Spinal cord (tissue), 10 donors: ENCODE measurements at places on chromosomes 11 and 22.

DNA sequence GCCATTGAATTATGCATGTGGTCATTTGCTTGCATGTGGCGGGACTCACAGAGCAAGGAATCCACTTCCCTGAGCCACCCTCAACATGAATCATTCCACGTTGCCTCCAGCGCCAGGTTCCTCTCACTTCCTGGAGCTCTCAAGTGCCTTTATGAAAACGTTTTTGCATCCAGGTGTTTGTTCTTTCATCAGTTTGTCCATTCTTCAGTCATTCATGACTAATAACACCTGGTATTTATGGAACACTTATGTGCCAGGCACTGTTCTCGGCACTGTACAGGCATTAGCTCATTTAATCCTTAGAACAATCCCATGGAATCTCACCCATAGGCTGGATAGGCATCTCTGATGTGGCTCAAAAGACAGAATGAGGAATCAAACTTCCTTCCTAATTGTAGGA, 256.1 kb upstream of the SYN3 start:
- no peak for DNase-seq

GRCh38 chr22:47854251-47854650, 1091.8 kb downstream of the TBC1D22A start:
- DNase-seq: no peak

- no peak for DNase-seq
Observed at GRCh38 chr11:72069200-72069599, 11.1 kb downstream of the NUMA1 start.

GRCh38 chr11:65588199-65589054, 7.2 kb downstream of the KCNK7 start:
- no peak for DNase-seq

- no peak for DNase-seq
Observed at GRCh38 chr11:8011981-8012444, 24.9 kb downstream of the EIF3F start.

DNA sequence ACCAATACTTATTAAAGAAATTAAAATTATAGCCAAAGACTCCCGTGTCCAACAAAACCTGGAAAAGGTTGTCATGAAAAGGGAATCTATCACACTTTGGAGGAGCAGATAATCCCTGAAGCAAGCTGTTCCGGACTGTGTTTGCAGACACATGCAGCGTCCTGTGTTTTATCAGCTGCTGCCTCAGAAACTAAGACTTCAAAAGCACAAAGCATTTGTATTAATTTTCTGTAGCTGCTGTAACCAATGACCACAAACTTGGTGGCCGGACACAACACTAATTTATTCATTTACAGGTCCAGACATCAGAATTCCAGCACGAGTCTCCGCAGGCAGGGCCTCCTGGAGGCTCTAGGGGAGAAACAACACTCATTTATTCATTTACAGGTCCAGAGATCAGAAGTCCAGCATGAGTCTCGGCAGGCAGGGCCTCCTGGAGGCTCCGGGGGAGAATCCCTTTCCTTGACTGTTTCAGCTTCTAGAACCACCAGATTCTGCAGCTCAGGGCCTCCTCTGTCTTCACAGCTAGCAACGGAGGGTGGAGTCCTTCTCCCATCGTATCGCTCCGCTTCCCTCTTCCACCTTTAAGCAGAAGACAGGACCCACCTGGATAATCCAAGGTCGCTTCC, 465.3 kb downstream of the BRD1 start:
- DNase-seq: no peak

GRCh38 chr11:100562128-100562527, 125.0 kb upstream of the ARHGAP42 start:
- no peak for DNase-seq

- no peak for DNase-seq
Observed at GRCh38 chr11:1671658-1672057, 25.3 kb upstream of the KRTAP5-6 start.

- no peak for DNase-seq
Observed at GRCh38 chr22:39567135-39567946, 3.2 kb upstream of the CACNA1I start.

DNA sequence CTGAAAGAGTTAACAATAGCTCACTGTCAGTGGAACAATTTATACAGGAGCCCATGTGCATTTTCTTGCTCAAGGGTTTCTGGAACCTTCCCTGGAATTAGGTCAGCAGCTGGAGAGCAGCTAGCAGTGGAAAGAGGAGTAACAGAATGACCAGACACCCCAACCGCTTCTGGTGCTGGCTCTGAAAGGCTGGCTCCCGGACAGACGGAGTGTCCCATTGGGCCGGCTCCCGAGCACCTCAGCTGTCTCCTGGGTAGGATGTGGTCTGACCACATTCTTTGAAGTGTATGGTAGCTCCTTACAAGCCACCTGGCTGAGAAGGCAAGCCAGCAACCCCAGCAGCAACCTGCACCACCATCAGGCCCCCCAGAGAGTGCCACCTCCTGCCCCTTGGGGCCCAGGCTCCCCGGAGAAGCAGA, 44.7 kb downstream of the ABTB2 start:
- DNase-seq: no peak

- no peak for DNase-seq
Observed at GRCh38 chr22:25216230-25216629, 3.2 kb upstream of the CRYBB2 start.

DNA sequence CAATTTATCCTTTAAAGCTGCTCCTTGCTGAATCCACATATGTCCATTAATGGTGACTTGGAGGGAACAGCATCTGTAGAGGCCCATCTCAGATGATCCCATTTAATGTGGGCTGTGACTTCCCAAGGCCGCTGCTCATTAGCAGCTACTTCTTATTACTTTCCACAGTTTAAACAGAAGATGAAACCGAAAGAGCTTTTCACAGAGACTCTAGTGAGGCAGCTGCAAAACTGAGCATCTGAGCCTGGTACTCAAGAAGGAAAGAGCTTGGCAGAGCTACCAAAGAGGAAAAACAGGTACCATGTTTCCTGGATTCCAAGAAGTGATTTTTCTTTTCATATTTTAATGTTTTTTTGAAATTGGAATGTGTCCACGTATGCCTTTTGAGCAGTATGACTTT, 110.5 kb upstream of the NARS2 start:
- DNase-seq: no peak

GRCh38 chr11:69135420-69136363, 20.0 kb upstream of the SMIM38 start:
- no peak for DNase-seq

DNA sequence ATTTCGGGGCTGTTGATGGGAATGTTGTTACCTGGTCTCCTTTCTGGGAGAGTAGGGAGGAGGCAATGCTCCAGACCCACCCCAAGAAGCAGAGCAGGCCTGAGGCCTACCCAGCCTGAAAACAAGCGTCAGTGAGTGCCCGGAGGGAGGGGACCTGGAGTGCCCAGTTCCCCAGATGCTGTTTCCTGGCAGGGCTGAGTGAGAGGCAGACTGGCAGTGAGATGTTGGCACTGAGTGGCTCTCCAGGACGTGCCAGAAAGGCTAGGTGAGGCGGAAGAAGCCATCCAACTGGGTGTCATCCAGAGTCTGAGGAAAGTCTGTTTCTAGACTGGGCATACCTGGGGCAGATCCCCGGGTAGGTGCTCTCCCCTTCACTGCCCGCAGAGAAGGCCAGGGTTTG, 1.3 kb downstream of the POU2F3 start:
- no peak for DNase-seq

GRCh38 chr11:121472312-121472711, 19.5 kb upstream of the SORL1-AS1 start:
- no peak for DNase-seq

DNA sequence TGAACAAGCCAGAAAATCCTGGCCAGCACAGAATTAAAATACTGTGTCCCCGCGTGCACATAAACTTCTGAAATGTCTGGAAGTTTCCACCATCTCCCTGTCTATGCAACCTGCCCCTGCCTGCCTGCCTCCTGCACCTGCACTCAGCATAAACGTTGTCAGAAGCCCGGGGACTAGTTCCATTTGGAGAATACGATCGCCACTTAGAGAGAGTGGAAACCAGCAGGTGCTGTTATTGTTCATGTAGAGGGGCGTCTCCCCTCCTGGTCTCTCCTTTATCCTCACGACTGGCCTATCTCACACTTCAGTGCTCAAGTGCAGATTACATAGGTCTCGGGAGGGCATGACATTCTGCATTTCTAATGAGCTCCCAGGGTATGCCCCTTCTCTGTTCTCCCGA, 35.6 kb downstream of the MPPED1 start:
- no peak for DNase-seq

DNA sequence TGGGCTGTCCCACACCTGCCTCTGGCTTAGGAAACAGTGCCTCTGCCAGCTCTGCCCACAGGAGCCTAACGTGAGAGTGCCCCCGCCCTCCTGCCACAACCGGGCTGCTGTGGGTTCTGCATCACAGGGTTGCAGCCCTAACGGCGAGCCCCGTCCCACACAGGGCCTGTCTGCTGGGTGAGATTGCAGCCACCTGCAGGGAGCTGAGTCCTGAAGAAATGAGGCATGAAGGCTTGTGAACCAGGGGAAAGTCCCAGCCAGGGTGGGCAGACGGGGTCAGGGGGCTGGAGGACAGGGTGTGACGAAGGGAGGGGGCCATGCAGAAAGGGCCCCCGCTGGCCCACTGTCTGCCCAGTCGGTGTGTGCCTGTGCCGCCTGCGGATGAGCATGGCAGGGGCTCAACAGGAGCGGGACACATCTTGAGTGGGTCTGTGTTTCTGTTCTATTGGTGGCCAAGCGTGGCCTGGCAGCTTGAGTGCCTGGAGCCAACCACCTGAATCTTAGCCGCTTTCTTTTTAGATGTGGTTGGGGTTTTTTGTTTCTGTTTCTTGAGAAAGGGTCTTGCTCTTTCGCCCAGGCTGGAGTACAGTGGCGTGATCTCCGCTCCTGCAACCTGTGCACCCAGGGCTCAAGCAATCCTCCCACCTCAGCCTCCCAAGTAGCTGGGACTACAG, 38.9 kb downstream of the CTTN start:
- DNase-seq: no peak

DNA sequence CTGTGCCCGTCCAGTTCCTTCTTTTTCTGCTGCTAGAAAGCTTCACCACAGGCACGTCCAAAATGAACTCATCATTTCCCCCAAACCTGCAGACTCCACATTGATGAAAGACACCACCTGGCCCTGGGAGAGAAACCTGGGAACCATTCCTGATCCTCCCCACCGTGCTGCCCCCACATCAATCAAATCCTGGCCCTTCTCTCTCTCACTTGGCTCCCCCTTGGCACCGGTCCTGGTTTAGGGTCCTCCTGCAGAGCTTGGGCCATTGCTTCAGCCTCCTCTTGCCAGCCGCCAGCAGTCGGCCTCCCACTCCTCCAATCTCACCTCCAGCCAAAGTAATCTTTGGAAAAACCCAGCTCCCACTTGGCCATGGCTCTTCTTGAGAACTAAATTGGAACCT, 38.5 kb downstream of the RIBC2 start:
- no peak for DNase-seq

DNA sequence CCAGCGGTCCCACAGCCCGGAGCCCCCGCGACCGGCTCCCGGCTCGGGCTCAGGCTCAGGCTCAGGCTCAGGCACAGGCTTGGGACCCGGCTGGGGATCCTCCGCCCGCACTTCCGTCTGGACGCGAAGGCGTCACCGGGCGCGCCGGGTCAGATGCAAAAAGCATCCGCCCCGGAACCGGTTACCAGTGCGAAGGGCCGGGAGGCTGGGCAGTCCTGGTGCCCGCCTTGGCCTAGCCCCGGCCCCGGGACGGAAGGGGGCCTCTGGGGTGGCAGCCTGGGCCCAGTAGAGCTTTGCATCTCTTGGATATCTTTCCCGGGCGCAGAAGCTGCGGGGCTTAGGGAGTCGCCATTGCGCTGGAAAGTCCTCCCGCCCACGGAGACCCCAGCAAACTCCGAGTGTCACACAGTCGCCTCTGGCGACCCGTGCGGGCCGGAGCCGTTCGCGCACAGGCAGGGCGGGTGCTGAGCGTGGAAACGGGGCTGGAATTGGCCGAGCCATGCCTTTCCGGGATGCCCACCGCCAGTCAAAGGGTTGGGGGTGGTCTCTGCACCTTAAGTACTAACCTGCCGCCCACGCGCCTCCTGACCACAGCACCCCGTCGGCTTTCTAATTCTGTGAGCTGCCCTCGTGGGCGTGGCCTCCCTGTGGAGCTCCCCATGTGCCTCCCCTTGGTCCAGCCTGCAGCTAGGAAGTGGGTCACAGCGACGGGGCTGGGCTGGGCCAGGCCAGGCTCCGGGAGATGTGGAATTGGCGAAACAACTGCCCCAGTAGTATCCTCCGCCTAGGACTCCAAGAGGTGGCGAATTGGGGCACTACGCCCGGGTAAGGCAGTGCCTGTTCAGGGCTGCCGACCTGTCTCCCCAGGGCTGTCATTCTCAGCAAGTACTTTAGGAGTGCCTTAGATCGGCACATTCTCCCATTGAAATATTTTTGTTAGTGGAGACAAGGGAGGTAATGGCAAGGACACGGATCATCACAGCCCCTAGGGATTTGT, at the start of gene TMEM9B:
Gene TMEM9B (minus strand): TSS at position 119 of the 997 bp plus-strand sequence. CDS start 129 bp downstream, outside the sequence.
- peak; percentile 95 for DNase-seq

DNA sequence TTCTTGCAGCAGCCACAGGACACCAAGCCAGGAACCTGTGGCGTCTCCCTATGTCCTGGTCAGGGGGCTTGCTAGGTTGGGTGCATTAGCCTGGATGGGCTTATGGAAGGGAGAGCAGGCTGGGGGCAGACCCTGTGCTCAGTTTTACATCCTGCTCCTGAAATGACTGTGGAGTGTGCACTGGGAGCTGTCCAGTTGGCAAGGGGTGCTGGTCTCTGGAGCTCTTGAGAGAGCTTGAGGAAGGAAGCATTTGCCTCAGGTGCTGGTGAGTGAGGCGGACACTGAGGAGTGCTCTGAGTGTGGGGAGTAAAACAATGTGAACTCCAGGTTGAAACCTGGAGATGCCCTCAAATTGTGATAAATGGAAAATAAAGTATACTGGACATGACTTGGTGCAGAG, 3.4 kb downstream of the SCGB1D4 start:
- DNase-seq: no peak

DNA sequence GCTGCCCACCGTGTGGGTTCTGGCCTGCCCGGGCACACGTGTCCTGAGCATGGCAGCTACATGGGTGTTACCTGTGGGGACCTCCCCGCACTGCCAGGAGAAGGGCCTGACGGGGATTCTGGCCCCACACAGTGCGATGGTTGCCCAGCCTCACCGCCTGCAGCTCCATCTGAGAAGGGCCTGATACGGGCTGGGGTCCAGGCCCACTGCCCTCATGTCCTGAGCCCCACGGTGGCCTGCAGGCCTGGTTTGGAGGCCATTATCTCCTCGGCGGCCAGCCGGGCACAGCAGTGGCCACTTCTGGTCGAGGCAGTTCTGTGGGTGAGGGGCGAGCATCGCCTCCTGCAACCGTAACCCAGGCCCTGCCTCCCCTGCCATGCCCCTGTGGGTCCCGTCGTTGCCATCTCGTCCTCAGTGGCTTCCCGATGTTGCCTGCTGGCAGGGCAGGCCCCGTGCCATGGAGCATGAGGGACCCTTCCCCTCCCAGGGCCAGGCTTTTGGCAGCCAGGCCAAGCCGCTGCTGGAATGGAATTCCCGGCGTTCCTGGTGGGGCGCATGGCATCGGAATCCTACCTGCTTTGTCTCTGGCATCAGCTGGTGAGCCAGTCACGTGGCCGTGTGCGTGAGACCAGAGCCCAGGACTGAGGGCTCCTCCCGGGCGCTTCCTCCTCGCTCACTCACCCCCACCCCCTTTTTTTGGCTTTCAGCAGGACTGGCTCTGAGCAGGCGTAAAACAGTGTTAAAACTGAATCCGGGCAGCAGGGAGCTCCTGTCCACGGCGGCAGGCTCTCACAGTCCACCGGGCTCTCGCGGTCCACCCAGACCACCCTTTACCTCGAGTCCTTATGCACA, 71.9 kb upstream of the PPARA start:
- DNase-seq: no peak
